ENCODE measurements at places on chromosomes 6 and 20.

DNA sequence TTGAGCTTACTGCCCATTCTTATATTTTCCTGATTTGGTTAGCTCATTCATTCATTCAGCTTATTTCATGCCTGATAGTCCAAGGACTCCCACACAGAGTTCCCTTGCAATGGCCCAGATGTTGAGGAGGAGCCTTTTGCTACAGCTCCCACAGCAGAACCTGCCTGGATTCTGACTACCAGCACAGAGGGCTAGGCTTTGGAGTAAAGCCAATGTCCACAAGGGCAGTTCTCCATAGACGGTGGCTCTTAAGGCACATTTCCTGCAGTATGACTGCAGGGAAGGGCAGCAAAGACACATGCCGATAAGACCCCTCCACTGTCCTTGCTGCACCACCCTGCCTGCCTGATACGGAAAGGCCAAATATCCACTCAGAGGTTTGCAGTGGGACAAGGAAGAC, 112.3 kb upstream of the SYNDIG1 start:
- ATAC-seq: no peak

GRCh38 chr6:53287336-53288225, 61.2 kb downstream of the ELOVL5 start:
- ATAC-seq: no peak

DNA sequence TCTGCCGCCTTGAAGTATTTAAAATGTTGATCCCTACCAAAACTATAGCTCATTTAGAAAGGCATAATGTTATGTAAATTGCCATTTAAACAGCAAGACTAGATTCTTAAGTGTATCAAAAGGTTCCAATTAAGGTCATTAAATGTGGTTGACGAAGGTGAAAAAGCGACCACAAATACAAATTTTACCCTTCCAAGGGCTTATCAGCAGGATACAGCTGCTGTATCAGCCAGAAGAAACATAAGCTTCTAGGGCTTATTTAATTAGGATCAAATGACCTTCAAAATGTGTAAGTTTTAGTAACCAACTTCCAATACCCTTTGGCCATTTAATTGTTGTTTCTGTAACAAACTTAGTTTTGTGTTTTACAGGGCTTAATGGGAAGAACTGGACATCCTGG, 139.9 kb downstream of the COL9A1 start:
- no peak for ATAC-seq

DNA sequence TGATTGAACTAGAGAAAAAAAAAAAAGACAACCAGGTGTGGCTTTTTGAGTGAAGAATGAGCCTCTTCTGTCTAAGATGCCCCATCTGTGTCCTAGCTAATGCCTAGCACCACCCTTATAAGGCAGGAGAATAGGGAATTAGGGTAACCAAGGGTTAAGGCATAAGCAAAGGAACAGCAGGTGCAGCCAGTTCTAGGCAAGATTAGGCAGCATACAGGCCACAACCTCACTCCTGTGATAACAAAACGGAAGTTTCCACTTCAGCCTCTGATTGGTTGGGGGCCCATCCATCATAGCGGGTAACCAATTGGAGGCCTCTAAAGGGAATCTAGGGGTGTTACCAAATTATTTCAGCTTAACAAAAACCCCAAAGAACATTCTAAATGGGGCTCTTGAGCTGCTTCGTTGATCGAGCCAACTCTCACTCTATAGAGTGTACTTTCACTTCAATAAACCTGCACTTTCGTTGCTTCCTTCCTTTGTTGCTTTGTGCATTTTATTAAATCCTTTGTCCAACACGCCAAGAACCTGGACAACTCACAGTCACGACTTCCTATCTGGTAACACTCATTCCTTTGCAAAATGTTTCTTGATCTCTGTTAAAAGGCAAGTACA, 61.9 kb upstream of the TAGAP start:
- peak; percentile 92 for ATAC-seq

- ATAC-seq: no peak
Measured at GRCh38 chr20:44073675-44074071, 113.3 kb downstream of the JPH2 start.

DNA sequence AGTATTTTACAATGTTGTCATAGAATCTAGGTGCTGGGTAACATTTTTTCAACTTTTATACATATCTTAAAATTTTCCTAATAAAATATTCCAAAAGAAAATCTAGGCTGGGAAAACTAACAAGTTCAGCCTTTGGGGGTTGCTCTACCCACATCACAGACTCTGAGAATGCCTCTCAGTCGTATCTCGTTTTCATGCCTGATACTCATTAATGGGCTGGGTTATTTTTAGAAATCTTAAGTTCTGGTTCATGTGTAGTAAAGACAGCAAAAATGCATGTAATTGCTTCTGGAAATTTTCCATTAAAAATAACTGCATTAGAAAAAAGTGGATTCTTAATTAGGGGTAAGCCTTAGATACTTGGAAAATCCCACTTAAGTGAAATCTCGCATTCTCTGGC, 149.3 kb downstream of the SLC24A3 start:
- no peak for ATAC-seq

DNA sequence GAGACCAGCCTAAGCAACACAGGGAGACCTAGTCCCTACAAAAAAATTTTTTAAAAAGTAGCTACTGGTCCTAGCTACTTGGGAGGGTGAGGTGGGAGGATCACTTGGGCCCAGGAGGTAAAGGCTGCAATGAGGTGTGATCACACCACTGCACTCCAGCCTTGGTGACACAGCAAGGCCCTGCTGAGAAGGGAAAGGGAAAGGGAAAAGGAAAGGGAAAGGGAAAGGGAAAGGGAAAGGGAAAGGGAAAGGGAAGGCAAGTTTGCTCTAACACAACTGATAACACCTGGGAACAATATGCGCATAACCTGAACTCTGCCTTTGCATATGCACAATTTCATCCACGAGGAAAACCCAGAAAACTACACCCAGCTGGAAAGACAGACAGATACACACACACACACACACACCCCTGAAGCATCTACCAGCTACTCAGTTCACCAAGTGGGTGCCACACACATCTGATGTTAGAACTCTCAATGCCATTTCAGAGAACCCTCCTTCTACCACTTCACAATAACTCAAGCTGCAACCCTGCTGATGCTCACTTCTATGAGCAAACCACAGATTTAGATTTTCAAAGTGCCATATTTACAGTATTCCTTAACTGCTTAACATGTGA, 19.1 kb downstream of the B4GALT5 start:
- no peak for ATAC-seq

GRCh38 chr6:15754035-15754705, 91.3 kb upstream of the DTNBP1 start:
- no peak for ATAC-seq

DNA sequence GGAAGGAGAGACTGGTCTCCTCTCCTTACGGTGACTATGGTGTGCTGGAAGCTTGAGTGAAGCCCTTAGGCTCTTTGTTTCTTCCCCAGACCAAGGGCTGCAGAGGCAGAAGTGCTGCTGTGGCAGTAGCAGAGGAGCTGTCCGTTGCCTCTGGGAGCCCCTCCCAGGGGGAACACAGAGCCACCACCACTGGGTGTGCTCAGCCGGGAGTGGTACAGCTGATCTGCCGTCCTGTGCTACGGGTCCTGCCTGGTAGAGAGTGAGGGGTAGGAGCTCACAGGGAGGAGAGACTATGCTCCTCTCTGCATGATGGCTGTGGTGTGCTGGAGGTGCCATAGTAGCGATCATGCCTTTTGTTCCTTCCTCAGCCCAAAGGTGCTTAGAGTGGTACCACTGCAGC, 318.7 kb downstream of the DOK5 start:
- ATAC-seq: no peak

GRCh38 chr6:161228096-161228495, 45.8 kb downstream of the AGPAT4 start:
- no peak for ATAC-seq

DNA sequence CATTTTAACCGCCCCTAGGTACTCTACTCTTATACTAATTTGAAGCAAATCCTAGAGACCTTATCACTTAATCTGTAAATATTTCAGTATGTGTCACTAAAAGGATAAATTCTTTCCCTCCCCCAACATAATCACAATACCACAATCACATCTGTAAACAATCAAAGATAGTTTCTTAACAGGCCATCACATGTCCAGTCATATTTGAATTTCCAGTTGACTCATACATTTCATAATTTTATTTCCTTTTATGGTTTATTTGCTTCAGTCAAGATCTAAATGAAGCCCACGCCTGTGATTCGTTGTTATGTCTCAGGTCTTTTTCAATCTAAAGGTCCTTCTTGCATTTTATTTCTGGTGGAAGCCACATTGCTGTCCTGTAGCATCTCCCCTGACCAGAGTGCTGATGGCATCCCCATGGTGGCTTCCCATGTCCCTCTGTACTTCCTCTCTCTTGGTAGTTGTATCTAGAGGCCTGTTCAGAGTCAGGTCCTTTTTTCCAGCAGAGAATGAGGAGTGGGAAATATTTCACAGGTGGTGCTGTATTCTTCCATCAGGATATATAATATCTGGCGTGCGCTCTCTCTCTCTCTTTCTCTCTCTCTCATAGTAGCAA, 128.6 kb upstream of the SLC22A23 start:
- ATAC-seq: peak; percentile 31

GRCh38 chr6:36853325-36853724, 14.1 kb upstream of the CPNE5 start:
- ATAC-seq: no peak

DNA sequence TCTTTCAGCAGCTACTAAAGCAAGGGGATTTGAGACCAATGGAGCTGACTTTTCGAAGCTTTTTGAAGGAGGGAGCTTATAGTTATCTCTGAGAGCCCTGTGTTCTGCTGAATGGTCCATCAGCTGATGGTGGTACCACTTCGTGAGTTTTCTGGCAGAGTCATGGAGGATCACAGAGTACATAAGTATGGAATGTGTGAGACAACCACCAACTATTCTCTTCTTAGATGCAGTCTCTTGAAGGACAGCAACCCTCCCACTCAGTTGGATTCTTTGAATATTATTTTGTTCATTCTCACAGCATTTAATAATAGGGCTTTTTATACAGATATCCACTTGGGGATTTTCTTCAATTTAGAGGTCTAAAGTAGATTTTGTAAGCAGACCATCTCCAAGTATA, 75.3 kb downstream of the ELOVL2 start:
- ATAC-seq: no peak

- no peak for ATAC-seq
Measured at GRCh38 chr20:16777126-16777525, 29.0 kb downstream of the OTOR start.

DNA sequence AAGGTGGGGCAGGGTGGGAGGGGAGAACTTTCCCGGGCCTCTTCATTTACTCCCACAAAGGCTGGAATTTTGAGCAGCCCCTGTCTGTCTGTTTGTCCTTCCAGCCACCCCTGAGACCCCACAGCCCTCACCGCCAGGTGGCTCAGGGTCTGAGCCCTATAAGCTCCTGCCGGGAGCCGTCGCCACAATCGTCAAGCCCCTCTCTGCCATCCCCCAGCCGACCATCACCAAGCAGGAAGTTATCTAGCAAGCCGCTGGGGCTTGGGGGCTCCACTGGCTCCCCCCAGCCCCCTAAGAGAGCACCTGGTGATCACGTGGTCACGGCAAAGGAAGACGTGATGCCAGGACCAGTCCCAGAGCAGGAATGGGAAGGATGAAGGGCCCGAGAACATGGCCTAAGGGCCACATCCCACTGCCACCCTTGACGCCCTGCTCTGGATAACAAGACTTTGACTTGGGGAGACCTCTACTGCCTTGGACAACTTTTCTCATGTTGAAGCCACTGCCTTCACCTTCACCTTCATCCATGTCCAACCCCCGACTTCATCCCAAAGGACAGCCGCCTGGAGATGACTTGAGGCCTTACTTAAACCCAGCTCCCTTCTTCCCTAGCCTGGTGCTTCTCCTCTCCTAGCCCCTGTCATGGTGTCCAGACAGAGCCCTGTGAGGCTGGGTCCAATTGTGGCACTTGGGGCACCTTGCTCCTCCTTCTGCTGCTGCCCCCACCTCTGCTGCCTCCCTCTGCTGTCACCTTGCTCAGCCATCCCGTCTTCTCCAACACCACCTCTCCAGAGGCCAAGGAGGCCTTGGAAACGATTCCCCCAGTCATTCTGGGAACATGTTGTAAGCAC, 46.0 kb upstream of the TTPAL start:
- ATAC-seq: no peak

- no peak for ATAC-seq
Measured at GRCh38 chr20:4959592-4959991, 41.7 kb downstream of the SLC23A2 start.

DNA sequence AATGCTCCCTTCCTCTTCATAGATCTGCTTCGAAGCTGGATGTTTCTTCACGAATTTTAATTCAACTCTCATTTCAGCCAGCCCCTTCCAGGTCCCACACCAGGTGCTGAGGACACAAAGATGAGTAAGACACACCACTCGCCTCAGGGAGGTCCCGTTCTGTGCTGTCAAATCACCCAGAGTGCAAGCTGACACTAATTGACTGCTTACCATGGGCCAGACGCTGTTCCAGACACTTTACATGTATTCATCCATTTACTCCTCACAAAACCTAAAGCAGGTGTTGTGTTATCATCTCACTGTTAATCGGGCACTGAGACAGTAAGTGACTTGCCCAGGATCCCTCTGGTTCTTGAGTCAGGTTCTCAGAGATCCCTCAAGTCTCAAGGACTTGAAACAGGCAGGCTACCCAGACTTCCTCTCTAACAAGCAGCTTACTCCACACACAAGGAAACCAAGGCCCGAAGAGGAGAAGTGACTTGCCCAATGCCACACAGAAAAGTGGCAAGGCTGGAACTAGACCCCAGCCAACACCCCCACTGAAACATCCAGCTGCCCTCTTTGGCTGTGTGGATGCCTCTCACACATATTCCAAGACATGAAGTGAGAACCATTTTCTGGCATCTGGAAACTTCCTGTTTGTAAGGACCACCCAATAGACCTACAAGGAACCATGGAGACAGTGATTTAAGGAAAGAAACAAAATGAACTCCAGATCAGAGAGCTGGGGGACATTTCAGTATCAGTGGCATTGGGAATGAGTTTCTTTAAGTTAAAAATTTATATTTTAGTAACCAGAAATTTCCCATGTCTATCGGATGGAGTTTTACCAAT, 174.5 kb downstream of the CDC5L start:
- peak; percentile 42 for ATAC-seq

DNA sequence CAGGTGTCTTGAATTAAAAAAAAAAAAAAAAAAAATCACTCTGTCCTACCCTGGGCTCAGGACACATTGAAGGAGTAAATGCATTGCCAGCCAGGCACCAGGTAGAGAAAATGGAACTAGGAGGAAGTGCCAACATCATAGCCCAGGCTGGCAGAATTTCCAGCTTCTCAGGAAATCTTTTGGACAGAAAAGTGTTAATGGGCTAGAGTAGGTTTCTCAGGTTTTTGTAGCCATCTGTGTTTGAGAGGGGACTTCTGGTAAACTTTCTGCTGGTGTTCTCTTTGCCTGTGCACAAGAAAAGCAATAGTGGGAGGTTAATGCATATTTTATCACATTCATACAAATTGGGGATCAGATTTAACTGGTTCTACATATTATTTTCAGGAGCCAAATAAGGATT, 678.3 kb upstream of the NRSN1 start:
- no peak for ATAC-seq

DNA sequence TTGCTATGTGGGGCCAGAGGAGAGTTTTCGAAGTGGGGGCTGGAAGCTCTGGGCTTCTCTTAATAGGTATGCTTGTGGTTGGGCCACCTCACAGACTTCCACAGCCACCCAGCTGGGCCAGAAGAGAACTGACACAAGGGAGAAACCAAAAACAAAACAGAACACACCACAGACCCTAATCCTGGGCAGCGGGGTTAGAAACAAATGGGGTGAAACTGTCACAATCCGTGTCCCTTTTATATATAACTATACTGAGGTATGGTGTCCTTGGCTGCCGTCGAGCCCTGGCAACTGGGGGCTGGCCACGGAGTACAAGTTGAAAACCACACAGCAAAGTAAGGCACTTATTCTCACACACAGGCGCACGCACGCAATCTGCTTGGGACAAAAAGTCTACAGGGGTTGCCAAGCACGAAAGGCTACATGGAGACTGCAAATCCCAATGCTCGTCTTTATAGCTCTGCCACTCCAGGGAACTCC, 78.3 kb downstream of the TRAM2 start:
- ATAC-seq: no peak

Data from activated T-helper 17 cell treated with anti-CD3 and anti-CD28 coated beads, Interleukin-2, amount 50 U/mL, for 72 hours (primary cell).